ENCODE measurements at places on chromosomes 6 and 20. TPM values are rescaled to one million over a fixed set of nuclear protein-coding genes. Genes with fewer than 3 reads are reported as not detected.

The TRAM2 gene
- 4.6 TPM for total RNA-seq

The MOCS1 gene
- total RNA-seq: 39.4 TPM

GRCh38 chr6:88422831-88423230 lies 256.7 kb upstream of the CNR1 start:
- DNase-seq: no peak

DNA sequence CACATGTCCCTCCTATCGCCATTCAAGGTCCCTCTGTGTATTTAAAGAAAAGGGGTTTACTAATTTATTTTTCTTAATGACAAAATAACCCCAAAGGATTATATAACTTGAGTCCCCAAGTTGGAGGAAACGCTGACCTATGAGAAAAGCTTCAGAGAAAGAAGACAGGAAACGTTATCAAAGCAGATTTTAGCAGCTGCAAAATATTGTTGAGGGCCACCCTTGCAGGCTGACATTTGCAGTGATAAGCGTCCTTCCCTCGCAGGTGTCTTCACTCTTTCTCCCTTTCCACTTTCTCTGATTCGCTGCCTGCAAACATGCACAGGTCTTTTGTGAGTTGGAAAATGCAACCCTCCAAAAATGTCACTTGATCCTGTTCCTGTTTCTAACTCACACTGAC lies 103.2 kb upstream of the RIPOR2 start:
- DNase-seq: no peak

GRCh38 chr20:10524643-10525042 lies 89.5 kb downstream of the SLX4IP start:
- no peak for DNase-seq

GRCh38 chr6:145327586-145327985 lies 407.7 kb downstream of the EPM2A start:
- no peak for DNase-seq

DNA sequence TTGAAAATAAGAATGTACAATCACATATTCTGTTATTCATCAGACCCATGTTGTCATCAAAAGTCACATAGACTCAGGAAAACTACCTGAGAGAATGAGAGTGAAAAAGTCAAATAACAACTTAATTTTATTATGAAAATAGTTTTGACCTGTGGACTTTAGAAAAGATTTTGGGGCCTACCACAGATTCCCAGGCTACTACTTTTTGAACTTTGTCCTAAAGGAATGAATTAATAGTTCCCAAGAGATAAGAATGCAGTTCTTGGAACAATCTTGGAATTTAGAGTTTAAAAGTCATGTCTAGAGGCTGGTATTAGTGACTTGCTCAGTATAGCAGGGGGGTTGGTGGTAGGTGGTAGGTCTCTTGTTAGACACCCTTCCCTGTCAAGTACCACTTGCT lies 3.3 kb downstream of the TAF8 start:
- DNase-seq: no peak

DNA sequence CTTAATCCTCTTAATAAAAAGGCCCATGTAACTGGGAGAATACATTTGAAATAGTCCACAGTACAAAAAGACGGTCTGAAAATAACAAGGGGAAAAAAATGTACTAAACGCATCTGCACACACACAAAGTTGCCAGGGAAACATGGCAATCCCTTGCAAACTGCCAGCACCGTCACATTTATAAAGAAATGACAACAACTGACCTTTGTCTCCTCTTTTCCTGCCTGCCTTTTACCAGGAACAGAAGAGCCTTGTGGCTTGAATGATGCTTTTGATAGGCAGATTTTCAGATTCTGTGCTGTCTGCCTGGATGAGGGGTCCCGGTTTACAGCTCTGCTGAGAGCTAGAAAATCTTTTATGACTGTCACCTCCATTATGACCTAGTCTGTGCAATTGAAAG lies 308.6 kb upstream of the ZFP64 start:
- DNase-seq: no peak

GRCh38 chr6:28929887-28930620 lies 6.3 kb upstream of the TRIM27 start:
- DNase-seq: no peak
